Activated T-cell treated with anti-CD3 and anti-CD28 coated beads, Interleukin-2, amount 50 U/mL, for 72 hours (primary cell): ENCODE measurements at places on chromosomes 11 and 22. TPM values are rescaled to one million over a fixed set of nuclear protein-coding genes. Genes with fewer than 3 reads are reported as not detected.
A peak's percentile ranks its signal among the peaks of the same experiment; 100 is the strongest.

DNA sequence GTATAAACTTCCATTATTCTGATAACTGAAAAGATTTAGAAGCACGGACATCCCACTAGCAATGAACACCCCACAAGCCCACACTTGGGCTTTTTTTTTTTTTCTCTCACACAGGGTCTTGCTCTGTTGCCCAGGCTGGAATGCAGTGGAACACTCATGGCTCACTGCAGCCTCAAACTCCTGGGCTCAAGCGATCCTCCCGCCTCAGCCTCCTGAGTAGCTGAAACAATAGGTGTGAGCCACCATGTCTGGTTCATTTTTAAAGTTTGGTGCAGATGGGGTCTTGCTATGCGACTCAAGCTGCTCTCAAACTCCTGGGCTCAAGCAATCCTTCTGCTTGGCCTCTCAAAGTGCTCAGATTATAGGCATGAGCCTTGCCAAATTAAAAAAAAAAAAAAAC is 3.1 kb downstream of the RAPSN start:
- DNase-seq: no peak

DNA sequence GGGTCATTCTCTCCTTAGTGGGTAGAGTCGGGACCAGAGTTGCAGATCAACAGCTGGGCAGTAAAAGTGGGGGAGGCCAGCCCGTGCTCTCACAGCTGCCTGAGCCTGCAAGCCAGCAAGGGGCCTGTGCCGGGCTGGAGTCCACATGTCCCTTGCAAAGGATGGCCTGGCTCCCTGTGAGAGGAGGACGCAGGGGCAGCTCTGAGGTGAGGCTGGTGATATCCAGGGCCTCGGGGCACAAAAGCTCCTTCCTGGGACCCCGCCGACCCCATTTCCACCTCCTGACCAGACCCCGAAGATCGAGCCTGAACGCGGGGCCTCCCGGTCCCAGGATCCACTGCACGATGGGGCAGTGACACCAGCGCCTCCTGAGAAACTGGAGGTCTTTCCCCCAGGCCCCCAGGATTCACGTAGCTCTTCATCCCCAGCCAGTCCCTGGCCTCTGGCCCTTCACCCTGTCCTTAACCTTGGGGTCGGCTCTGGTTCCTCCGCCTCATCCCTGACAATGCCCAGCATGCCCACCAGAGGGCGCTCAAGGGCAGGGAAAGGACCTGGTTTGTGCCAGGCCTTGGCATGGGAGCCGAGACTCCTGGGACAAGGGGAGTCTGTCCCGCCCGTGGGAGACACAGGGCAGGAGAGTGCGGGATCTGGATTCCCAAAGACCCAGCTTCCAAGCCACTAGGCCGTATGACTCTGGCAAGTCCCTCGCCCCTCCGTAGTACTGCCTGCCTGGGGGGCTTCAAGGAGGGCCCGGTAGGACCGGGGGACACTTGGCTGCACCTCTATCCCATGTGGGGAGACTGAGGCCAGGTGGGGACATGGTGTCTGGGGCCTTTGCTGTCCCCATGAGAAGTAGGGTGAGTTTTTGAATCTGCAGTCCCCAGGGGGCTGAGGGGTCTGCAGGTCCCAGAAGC is 17.8 kb upstream of the WNT7B start:
- peak; percentile 87 for DNase-seq

GRCh38 chr11:48011798-48012391 is 31.5 kb downstream of the PTPRJ start:
- peak; percentile 82 for DNase-seq

GRCh38 chr11:3149852-3150188 is 15.3 kb downstream of the OSBPL5 start:
- DNase-seq: no peak

The CD3D gene
- total RNA-seq: 250 TPM

The TMEM191C gene
- total RNA-seq: 1.5 TPM

The MYH9 gene
- total RNA-seq: 662 TPM
